ENCODE measurements at places on chromosomes 5 and 9.

DNA sequence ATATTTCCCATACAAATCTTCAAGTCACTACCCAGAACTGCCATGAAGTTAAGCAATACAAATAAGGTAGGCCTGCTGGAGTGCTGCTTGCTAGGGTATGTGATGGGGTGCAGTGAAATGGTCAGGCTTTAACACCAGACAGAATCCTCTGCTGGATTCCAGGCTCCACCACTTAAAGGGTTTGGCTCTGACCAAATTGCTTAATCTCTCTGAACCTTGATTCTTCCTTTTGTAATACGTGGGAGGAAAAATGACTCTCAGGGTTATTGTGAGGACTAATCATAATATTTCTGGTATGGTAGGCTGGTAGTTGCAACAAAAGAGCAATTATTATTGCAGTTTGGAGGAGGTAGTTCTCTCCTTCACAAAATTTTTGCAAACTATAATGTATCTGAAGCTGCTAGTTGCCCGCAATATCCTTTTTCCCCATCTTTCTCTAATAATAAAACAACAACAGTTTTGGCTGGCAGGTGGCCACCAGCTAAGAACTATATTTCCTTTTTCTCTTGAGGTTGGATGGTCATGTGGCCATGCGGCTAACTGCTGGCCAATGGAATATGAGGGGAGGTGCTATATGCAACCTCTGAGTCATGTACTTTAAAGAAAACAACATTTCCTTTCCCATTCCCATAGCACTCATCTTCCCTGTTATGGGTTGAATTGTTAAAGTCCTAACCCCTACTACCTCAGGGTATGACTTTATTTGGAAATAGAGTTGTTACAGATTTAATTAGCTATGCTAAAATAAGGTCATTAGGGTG lies 44.1 kb downstream of the CCL28 start:
- DNase-seq = no peak

DNA sequence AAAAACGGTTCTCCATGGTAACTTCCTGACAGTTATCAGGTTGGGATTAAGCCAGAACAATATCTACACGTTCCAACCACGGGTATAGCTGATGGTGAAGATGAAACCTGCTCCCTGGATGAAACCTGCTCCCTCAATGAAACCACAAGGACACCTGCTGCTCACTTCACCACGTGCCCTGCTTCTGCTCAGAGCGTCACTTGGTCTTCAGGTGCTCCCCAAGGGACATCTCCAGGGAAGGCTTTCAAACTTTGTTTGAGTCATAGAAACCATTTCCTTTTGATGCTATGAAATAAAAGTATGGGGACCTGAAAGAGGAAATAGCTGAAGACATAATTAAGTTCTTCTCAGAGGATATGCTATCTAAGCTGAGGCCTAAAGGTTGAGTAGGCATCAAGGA lies 242.4 kb downstream of the MED10 start:
- DNase-seq = no peak

- DNase-seq = no peak
Measured at GRCh38 chr9:130208600-130209347, 36.6 kb downstream of the NCS1 start.

DNA sequence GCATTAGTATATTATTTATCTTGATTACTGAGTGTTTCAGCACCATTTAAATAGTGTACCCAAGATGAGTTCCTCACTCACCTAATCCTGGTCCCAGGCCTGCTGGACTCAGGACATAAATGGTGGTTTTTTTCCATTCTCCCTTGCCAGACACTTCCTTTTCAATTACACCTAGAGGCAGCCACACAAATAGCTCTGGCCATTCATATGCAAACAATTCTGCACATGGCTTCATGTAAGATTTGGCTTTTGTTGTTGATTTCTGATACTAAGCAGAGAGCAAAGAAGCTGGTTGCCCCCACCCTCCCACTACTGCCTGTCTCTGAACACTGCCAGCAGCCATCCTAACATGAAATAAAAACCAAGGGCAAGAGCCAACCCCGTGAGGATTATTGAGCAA lies 180.4 kb downstream of the SEMA5A start:
- DNase-seq = no peak

GRCh38 chr9:120737416-120738165 lies 23.3 kb upstream of the MEGF9 start:
- DNase-seq = no peak

GRCh38 chr9:132762896-132763295 lies 92.6 kb downstream of the GTF3C4 start:
- DNase-seq = no peak

- DNase-seq = no peak
Measured at GRCh38 chr5:150638488-150639376, 1.7 kb upstream of the SYNPO start.

- peak; percentile 13 for DNase-seq
Measured at GRCh38 chr5:175895686-175896102, 24.3 kb downstream of the CPLX2 start.

DNA sequence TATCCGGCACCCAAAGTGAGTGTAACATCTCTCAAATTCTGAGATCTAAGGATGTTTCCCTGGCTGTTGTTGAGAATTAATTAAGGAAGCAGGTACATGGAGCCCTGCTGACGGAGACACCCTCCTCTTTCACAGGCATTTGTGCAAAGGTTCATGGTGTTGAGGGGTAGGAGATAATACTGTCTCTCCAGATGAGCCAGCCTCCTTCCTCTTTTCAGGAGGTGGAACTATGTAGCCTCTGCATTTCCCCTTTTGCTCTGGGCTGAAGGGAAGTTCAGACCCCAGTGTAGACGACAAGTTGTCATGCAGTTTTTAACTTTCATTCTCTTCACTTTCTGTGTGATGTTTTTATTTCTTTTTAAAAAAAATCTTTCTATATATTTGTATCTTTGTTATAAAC lies 107.5 kb downstream of the GALNT10 start:
- no peak for DNase-seq

- no peak for DNase-seq
Measured at GRCh38 chr5:10719965-10720364, 41.1 kb downstream of the DAP start.

GRCh38 chr9:113611461-113612215 lies 148.1 kb downstream of the RGS3 start:
- DNase-seq = no peak

GRCh38 chr9:133155156-133155555 lies 8.6 kb downstream of the GBGT1 start:
- no peak for DNase-seq

GRCh38 chr5:73998489-73998888 lies 372.5 kb downstream of the ARHGEF28 start:
- no peak for DNase-seq

DNA sequence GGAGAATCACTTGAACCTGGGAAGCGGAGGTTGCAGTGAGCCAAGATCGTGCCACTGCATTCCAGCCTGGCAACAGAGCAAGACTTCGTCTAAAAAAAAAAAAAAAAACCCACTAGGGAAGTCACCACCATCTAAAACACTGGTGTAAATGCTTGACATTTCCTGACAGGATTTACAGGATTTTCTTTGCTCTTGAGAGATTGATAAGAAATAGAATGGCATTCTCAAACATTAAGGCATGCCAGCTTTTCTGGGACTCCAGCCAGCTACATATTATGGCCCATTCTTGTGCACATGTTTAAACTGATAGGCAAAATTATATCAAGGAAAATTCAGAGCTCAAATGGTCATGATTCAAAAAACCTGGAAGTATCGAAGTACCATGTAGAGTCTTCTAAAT lies 28.7 kb downstream of the GTF3C4 start:
- DNase-seq = no peak

DNA sequence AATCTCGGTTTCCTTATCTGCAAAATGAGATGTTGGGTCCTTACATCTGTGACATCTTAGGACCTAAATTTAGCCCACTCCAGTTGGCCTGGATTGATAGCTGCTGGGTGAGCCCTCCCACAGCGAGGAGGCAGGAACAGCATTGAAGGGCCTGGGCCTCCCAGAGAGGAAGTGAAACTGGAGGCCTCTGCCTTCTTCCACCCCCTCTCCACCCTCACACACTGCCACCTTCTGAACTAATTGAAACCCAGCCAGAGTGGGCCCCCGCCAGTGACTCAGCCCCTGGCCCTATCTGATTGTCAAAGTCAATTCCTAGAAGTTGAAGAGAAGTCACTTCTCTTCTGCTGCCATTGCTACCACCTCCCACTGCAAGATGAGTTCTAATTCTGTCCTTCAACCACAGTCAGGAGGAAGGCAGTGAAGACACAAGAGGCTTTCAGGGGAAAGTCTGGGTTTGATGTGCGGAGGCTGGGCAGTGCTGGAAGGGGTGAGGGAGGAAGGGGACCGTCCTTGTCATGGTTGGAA lies 55.2 kb upstream of the NEK6 start:
- peak; percentile 70 for DNase-seq

DNA sequence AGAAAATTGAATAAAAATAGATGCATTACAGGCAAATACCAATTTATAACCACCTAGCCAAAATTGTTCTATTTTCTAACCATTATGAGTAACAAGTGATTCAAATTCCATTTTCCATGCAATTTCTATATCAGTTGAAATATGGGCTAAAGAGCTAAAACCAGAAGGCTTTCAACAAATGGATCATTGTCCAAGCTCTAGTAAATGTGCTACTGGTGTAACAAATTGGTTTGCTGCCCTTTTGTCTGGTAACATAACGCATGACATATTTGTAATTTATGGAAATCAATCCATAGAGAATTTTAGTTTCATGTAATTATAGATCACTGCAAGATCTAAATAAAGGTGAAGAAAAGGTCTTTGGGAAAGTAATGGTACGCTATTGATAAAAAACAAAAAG lies 708.0 kb upstream of the GRAMD2B start:
- no peak for DNase-seq

DNA sequence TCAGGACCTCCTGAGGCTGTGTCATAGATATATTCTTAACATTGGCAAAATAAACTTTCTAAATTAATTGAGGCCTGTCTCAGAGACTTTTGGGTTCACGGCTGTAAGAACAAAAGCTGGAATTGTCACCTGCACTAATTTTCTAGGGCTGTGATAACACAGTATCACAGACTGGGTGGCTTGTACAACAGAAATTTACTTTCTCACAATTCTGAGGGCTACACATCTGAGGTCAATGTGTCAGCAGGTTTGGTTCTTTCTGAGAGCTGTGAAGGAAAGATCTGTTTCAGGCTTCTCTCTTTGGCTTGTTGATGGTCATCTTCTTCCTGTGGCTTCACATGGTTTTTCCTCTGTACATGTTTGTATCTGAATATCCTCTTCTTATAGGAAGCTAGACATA lies 29.2 kb upstream of the NFIL3 start:
- DNase-seq = no peak

DNA sequence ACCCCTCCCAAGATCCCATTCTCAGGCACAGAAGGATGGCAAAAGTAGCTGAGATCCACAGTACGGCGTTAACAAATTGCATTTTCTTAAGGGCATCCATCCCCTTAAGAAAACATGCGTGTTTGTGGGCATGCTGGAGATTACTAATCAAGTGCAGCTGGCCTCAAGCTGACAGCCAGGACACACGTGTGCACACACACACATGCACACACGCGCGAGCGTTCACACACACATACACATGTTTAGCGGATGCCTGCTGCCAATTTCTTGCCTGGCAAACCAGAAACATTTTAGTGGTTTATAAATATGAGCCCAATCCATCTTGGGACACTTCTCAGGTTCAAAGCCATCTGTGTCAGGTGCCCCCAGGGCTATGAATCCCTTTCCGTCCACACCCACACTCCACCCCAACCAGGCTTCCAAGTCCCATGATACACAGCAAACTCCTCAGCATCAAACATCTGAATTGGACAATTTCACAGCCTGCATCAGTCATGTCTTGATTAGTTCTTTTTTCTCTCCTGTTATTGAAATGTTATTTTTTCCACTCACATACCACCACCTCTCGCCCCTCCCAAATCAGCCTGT lies 23.5 kb upstream of the SMIM23 start:
- DNase-seq = no peak

DNA sequence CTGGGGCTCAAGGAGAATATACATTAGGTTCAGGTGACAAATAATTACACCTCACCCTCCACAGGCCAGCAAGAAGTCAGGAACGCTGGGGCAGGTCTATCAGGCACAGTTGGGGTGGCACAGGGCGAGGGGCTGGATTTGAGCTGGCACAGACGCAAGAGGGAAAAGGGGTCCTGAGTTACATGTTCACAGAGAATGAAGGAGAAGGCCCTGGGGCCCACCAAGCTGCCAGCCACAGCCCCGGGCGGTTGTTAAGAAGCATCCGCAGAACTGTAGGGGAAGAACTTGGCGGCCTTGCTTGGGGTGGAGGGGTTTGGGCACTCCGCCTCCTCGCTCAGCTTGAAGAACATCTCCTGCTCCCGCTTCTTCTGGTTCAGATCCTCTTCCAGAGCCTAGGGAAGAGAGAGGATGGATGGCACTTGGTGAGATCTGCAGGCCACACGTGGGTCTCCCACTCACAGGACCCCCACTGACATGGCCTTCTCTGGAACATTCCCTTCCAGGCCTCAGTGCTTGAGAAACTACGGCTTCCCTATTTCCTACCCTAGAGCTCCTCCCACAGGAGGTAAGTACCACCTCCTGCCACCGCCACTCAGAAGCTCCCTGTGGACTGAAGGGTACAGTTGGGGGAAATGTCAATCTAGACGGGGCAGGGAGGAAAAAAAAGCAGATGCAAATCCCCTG lies 38.3 kb upstream of the FBXW11 start:
- no peak for DNase-seq

DNA sequence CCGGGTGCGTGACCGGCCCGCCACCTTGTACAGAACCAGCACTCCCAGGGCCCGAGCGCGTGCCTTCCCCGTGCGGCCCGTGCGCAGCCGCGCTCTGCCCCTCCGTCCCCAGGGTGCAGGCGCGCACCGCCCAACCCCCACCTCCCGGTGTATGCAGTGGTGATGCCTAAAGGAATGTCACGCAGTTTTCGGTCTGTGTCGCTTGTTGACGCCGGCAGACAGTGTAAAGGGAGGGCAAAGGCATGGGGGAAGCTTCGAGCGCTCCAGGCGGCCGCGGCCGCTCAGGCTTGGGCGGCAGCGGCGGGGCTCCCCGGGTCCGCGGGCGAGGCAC lies 1.3 kb downstream of the LRRC26 start:
- DNase-seq = no peak

GRCh38 chr5:57199866-57200265 lies 26.0 kb downstream of the GPBP1 start:
- no peak for DNase-seq

- no peak for DNase-seq
Measured at GRCh38 chr5:153881687-153882086, 157.0 kb downstream of the FAM114A2 start.

DNA sequence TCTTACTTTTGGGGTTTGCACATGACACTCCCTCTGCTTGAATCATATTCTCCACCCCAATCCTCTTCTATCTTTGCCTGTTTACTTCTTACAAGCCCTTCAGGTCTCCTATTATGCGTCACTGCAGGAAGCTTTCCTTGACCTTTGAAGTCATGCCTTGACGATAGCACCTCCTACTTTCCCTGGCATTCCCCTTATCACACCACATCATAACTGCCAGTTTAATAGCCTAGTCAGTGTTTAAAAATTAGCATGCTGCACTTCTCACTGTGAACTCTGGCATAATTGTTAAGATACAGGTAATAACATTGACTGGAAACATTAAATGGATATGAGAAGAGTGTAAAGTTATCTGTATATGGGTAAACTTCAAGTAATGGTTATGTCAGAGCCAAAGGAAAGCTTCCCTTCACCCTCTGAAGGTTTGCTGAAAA lies 37.1 kb upstream of the CEP120 start:
- peak; percentile 4 for DNase-seq

- no peak for DNase-seq
Measured at GRCh38 chr9:38269775-38270174, 122.7 kb upstream of the ALDH1B1 start.

Data from activated CD4-positive, alpha-beta T cell treated with anti-CD3 and anti-CD28 coated beads, Interleukin-2, amount 50 U/mL, for 4 hours (primary cell).